ENCODE measurements at places on chromosomes 3 and 15. TPM values are rescaled to one million over a fixed set of nuclear protein-coding genes. Genes with fewer than 3 reads are reported as not detected.

DNA sequence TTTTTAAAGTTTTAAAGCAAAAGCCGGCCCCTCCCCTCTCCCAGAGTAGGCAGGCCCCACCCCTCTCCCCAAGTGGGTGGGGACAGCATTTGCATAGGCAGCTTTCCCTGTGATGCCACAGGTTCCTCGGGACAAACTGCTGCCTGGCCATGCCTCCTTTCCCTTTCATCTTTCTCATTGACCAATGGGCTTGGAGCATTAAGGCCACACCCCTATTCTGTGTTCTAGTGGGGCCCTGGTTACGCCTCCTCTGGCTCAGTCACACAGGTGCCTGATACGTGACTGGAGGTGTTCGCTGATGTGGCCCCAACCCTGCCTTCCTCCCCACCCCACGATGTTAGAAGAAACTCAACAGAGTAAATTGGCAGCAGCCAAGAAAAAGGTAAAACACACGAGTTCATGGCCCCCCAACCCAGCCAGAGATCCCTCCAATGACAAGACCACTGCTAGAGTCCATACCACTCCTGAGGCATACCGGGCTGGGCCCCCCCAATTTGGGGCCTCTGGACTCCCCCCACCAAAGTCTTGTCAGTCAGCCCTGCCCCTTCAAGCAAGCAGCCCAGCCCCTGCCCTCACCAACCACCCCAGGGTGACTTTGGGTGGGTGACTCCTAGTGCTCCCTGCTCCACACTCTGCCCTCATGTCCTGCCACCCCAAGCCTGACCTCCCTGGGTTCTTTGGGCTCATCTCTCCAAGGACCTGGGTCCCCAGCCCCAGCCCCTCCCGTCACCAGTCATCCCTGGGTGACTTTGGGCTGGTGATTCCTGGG is 62.8 kb upstream of the CSPG4 start:
- H3K4me3 ChIP-seq: no peak overlapping the region
- peaks cover 13% of the 10 kb centered on the region for H3K27me3 ChIP-seq
- H3K27ac ChIP-seq: no peak overlapping the region
- peaks cover 23% of the 10 kb centered on the region for H3K4me1 ChIP-seq
- no peaks in the 10 kb centered on the region for H3K36me3 ChIP-seq
- no peak for DNase-seq

DNA sequence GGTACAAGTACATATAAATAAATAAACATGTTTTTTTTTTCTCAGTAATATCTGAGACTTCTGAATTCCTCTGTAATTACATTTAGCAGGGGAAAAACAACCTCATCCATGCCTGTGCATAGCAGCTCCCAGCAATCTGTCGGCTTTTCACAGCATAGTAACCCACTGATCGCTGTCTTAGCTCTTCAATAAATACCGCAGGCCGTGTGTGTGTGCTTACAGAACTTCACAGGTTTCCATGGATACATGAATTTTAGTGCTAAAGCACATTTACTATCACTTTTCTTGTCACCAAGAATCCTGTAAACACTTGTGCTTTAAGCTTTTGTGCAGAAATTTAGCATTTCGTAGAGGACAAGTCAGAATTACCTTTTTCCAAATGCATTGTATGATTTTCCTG is 4.0 kb upstream of the PLAAT1 start:
- no peaks in the 10 kb centered on the region for H3K4me1 ChIP-seq
- no peaks in the 10 kb centered on the region for H3K36me3 ChIP-seq
- no peak for DNase-seq
- H3K27ac ChIP-seq: no peak overlapping the region

- H3K36me3 ChIP-seq: no peaks in the 10 kb centered on the region
- H3K4me3 ChIP-seq: no peak overlapping the region
- no peak overlapping the region for H3K27ac ChIP-seq
- no peak for DNase-seq
These were observed 32.2 kb upstream of the BCL2A1 start for GRCh38 chr15:80003171-80003570.

GRCh38 chr3:188370081-188370830 is 216.3 kb downstream of the LPP start:
- no peak overlapping the region for H3K4me3 ChIP-seq
- H3K27me3 ChIP-seq: no peaks in the 10 kb centered on the region
- no peak overlapping the region for H3K27ac ChIP-seq
- H3K36me3 ChIP-seq: peaks cover 2% of the 10 kb centered on the region
- H3K4me1 ChIP-seq: peaks cover 7% of the 10 kb centered on the region
- no peak for DNase-seq

- no peak overlapping the region for H3K4me3 ChIP-seq
- H3K4me1 ChIP-seq: peaks cover 6% of the 10 kb centered on the region
- H3K36me3 ChIP-seq: peaks cover 4% of the 10 kb centered on the region
These were observed 16.6 kb upstream of the TXNRD3 start for GRCh38 chr3:126671521-126671920.

DNA sequence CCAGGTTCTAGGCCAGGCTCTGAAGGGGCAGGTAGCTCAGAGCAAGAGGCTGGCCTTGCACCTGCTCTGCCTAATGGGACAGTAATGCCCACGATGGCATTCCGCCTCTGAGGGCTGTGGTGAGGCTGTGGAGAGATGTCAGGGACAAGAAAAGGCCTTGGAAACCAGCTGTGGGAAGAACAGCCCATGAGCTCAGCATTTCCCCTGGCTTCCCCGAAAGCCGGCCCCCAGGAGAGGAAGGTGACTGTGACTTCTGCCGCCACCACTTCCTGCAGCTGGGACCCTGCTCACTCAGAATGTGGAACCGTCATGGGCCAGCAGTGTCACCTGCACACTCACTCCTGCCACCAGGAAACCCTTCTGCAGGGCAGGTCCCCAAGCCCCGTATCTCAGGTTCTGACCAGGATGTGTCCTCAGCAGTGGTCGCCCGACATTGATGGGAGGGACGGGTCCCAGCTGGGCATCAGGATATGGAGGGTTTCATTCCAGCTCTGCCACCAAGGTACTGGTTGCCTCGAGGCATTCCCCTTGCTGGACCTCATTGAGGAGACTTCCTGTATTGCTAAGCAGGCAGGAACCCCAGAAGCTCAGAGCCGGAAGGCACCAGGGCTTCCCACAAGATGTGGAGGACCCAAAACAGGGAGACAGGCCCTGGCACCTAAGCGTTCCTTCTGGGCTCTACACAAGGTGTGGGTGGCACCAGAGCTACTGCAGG is 30.7 kb downstream of the SEMA7A start:
- peaks cover 93% of the 10 kb centered on the region for H3K4me1 ChIP-seq
- H3K4me3 ChIP-seq: peak overlapping the region; percentile 61
- no peaks in the 10 kb centered on the region for H3K36me3 ChIP-seq
- peak; percentile 90 for DNase-seq

- no peaks in the 10 kb centered on the region for H3K36me3 ChIP-seq
- no peaks in the 10 kb centered on the region for H3K27me3 ChIP-seq
- H3K4me1 ChIP-seq: no peaks in the 10 kb centered on the region
- H3K27ac ChIP-seq: no peak overlapping the region
These were observed 551.6 kb downstream of the ZIC1 start for GRCh38 chr3:147960786-147961185.

DNA sequence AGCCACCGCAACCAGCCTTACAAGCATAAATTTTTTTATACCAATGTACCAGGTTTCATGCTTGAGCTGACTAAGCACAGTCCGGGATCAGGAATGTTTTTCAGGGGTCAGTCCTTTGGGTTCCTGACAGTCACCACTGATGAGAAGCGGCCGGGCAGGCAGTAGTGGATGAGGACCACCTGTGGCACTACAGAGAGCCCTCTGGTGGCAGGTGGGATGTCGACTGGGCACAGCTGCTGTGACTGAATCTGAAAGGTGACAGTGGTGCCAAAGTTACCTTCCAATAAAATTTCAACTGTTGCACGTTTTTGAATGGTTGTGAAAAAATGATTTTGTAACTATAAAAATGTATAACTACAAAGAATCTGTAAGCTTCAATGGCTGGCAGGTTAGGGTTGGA is 34.0 kb downstream of the TPRA1 start:
- H3K27ac ChIP-seq: no peak overlapping the region
- DNase-seq: no peak
- peaks cover 8% of the 10 kb centered on the region for H3K27me3 ChIP-seq
- H3K36me3 ChIP-seq: peaks cover 7% of the 10 kb centered on the region
- peaks cover 9% of the 10 kb centered on the region for H3K4me1 ChIP-seq

- no peak for DNase-seq
- no peaks in the 10 kb centered on the region for H3K27me3 ChIP-seq
- no peak overlapping the region for H3K27ac ChIP-seq
- H3K4me1 ChIP-seq: peaks cover 10% of the 10 kb centered on the region
- H3K36me3 ChIP-seq: no peaks in the 10 kb centered on the region
These were observed 41.1 kb downstream of the GATM start for GRCh38 chr15:45337224-45337623.

DNA sequence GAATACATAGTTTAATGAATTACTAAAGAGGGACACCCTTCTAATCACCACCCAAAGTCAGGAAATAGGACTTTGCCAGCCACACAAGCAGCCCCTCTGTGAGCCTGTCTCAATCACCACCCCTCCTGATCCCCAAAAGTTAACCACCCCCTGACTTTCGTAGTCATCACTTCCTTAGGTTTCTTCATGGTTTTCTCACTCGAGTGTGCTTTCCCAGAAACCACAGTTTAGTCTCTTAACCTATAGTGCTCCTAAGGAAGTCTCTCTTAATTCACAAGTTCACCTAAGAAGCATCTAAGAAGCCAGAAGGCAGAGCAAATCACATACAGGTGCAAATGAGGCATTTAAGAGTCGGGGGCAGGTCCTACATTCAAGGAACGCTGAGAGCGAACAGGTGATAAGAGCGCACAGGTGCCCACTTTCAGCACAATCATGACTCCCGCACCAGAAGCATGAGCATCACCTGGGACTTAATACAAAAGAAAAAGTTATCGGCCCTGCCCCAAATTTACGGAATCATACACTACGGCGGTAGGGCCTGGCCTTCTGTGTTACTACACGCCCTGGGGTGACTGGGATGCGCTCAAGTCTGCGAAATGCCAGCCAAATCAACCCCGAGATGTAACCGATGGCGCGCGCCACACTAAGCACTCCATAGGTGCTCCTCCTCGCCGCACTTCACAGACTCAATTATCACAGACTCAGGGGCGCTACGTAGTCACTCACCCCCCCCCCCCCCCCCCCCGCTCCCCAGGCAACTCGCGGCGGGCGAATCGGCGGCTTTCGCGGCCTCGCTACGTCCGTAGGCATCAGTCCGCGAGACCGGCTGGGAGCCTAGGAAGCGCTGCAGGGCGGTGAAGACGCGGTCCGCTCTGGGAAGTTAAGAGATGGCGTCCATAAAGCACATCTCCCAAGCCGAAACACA is 815 bp downstream of the ULK4 start:
- DNase-seq: peak; percentile 60
- H3K4me1 ChIP-seq: peaks cover 22% of the 10 kb centered on the region
- peak overlapping the region; percentile 73 for H3K27ac ChIP-seq
- H3K36me3 ChIP-seq: peaks cover 2% of the 10 kb centered on the region
- no peaks in the 10 kb centered on the region for H3K27me3 ChIP-seq

DNA sequence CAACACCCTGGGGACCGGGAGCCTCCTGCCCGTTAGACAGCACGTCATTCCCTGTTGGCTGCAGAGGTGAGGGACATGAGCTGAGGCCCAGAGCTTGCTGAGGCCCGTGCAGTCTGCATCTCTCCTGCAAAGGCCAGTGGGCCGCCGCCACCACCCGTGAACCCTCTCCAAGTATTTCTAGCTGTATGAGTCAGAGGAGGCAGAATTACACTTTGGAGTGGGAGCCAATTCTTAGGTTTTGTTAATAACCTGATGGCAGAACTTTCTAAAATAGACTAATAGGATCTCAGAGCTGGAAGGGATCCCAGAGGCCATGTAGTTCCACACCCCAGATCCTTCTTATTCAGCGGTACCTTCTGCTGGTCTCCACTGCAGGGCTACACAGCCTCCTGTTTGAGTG is 335.2 kb upstream of the CTDSPL start:
- no peak overlapping the region for H3K27ac ChIP-seq
- DNase-seq: no peak
- H3K4me1 ChIP-seq: no peaks in the 10 kb centered on the region
- no peak overlapping the region for H3K4me3 ChIP-seq
- H3K36me3 ChIP-seq: no peaks in the 10 kb centered on the region

GRCh38 chr15:73925848-73926218 is 429 bp upstream of the LOXL1 start:
- peak overlapping the region; percentile 27 for H3K27ac ChIP-seq
- H3K4me3 ChIP-seq: peak overlapping the region; percentile 72
- no peak for DNase-seq
- peaks cover 45% of the 10 kb centered on the region for H3K4me1 ChIP-seq

DNA sequence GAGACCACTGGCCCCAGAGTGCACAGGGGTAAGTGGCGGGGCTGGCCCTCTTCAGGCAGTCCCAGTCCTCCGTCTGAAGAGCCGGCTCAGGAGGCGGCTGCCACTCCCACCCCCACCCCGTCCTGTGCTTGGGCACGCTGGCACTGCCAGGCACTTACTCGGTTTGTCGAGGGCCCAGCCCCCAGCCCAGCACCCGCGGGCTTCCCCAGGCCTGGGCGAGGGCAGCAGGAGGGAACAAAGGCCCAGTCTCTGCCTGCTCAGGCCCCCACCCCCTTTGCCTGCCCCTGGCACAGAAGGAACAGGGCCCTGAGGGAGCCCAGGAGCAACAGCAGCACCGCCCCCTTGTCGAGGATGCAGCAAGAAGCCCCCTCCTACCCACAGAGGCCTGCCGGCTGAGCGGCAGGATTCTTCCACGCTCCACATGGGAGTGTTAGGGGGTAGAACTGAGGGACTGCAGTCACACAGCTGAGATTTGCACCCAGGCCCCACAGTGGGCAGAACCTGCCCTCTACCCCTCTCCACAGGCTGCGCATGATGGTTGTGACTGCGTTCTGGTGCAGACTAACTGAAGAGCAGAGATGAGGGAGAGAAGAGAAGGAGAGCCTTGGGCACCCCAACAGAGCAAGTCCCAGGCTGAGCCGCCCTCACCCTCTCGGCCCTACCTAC is 8.9 kb downstream of the DUSP7 start:
- H3K4me3 ChIP-seq: no peak overlapping the region
- DNase-seq: no peak
- no peaks in the 10 kb centered on the region for H3K27me3 ChIP-seq
- H3K36me3 ChIP-seq: peaks cover 2% of the 10 kb centered on the region

DNA sequence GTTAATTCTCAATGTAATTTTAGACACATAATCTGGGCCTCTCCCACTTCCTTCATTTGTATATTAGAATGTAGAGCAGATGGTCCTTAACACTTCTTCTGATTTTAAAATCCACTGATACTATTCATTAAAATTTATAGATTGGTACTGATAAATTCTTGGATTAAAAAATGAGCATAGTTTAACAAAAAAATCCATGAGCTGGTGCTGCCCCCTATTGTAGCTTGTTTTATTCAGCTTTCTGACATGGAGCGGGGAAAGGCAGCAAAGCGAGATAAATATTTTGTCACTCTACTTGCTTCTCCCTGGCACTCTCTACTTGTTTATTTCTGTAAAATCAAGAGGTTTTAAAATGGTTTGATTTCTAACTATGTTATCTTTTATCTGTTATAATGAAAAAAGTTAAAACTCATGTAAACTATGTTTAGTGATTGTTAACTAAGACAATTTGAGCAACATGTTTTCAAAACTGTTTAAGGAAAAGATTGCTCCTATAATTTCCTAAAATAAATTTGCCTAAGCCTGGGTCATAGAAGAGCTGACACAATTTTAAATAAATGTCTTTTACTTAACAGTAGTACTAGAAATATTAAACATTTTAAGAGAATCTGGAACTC is 26.5 kb upstream of the PLOD2 start:
- no peak for DNase-seq
- no peaks in the 10 kb centered on the region for H3K27me3 ChIP-seq
- peaks cover 5% of the 10 kb centered on the region for H3K4me1 ChIP-seq
- H3K4me3 ChIP-seq: no peak overlapping the region
- H3K36me3 ChIP-seq: no peaks in the 10 kb centered on the region

Gene FEZF2
- total RNA-seq: not detected

Gene EFCC1
- 0.42 TPM for total RNA-seq

Gene ALDH1L1
- total RNA-seq: 0.21 TPM

Gene GPR156
- total RNA-seq: not detected

Gene FSIP1
- 0.60 TPM for total RNA-seq

Gene CGNL1
- total RNA-seq: not detected
